ENCODE measurements at places on chromosomes 6 and 20.

GRCh38 chr6:111239461-111239860 is 152.2 kb downstream of the SLC16A10 start:
- no peak for DNase-seq

GRCh38 chr6:112690497-112691202 is 343.5 kb downstream of the RFPL4B start:
- no peak for DNase-seq

- DNase-seq, result no peak
These were observed 231.6 kb downstream of the LRFN2 start for GRCh38 chr6:40355532-40355931.

DNA sequence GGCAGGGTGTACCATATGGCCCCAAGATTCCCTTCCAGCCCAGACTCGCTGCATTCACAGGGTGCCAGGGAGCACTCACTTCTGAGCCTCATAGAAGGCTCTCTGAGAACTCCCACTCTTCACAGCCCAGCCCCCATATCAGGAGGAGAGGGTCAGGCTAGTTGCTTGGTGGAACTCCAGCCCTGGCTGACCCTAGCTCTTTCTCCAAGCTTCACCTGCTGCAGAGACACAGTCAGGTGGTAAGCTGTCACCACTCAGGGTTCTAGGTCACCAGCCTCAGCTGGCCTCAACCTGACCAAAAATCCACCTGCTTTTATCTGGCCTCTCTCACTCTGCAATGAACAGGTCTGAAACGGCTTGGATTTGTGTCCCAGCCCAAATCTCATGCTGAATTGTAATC is 162.7 kb upstream of the MLN start:
- no peak for DNase-seq

DNA sequence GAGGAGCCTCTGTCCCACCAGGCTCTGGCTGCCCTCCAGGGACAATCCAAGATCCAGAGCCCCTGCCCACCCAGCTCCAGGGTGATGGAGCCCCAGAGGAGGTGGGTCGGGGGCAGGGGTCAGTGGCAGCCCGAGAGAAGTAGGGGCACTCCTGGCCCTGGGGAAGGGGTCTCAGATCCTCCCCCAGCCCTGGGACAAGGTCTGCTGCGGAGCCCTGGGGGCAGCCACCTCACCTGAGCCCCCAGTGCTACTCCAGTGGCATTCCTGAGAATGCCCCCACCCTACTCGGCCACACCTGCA is 2.7 kb upstream of the LAMA5 start:
- DNase-seq, result no peak

GRCh38 chr6:527989-528673 is 128.8 kb downstream of the HUS1B start:
- DNase-seq, result no peak

GRCh38 chr6:22807818-22808217 is 238.5 kb downstream of the HDGFL1 start:
- no peak for DNase-seq

DNA sequence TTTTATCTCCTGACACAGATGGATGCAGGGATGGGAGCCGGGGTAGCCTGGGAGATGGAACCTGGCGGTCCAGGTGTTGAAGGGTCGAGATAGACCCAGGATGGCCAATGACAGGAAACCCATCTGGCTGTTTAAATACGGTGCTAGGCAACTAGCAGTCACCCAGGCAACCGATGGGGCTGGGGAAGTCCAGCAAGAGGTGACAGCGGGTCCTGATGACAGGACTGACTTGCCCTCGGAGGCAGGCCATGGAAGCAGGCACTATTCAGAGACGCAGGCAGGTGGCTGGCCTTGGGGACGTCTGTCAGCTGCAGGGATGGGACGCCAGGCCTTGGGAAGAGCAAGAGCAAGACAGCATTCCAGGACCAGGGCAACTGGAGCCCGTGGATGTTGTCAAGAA is 135.4 kb upstream of the RALGAPA2 start:
- DNase-seq, result no peak

GRCh38 chr20:21272279-21272678 is 30.9 kb upstream of the XRN2 start:
- no peak for DNase-seq

GRCh38 chr6:136654086-136654485 is 103.9 kb upstream of the MAP7 start:
- DNase-seq, result no peak

- no peak for DNase-seq
These were observed 146.7 kb upstream of the LRFN2 start for GRCh38 chr6:40733770-40734396.

Data from NCI-H2107 (cell line).